WTC11 (cell line): ENCODE measurements at places on chromosomes 5 and 9.

- no peak for DNase-seq
Measured at GRCh38 chr5:144406442-144406841, 235.8 kb downstream of the KCTD16 start.

GRCh38 chr9:119240546-119240945, 128.7 kb downstream of the BRINP1 start:
- DNase-seq, result no peak

DNA sequence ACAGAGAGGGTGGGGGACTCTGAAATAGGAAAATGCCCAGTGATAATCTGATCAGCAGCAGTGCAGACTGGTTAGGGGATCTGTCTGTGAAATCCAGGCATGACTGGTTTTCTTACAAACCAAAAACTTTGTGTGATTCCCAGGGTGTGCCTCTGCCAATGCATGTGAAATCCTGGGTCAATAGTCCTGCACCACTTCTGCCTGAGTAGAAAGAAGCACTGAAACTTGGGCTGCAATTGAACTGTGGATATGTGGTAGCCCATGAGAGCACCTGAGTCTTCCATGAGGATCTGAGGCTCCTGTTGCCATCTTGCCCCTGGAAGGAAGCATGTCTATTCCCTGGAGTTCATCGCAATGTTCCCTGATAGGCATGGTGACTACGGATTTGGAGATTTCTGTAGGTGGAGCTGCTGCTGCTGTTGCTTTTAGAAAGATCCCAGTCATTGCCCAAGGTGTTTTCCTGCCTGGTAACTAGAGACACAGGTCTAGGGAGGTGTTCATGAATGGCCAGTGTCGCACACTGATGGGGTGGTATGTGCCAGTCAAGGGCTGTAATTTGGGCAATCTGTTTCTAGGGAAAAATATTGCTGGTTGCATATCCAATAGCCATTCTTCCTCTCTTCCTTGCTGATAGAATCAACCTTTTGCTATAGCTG, 146.7 kb downstream of the CARTPT start:
- no peak for DNase-seq

DNA sequence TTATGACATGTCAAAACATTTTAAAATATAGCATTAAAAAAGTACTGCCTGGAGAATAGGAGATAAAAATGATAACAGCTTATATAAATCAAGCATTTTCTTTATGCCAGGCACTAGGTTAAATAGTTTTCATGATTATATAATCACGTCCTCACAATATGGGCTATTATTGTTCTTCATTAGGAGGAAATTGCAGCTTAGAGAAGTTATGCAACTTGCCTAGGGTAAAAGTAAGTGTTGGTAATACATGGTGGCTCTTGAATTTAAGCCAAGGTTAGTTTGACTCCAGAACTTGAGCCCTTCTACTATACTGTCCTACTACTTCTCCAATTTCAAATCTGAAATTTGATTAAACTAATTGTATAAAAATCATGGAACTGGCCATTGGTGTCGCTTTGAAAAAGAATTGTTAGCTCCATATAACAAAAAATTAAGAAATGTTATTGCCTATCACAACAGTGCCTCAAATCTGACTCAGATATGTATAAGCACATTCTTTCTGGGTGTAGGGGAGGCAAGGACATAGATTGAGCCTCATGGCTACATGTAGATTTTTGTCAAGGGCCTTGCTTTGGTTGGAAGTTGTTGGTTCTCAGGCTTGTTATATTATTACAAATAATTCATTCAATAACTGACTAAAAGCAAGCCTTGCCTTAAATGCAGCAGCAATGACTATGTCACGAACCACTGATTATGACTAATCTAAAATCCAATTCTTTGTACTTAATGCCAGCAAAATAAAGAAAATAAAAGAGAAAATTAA, 223.5 kb upstream of the DAB2 start:
- no peak for DNase-seq

- DNase-seq, result peak; percentile 67
Measured at GRCh38 chr5:74639807-74640449, 600 bp downstream of the ENC1 start.

DNA sequence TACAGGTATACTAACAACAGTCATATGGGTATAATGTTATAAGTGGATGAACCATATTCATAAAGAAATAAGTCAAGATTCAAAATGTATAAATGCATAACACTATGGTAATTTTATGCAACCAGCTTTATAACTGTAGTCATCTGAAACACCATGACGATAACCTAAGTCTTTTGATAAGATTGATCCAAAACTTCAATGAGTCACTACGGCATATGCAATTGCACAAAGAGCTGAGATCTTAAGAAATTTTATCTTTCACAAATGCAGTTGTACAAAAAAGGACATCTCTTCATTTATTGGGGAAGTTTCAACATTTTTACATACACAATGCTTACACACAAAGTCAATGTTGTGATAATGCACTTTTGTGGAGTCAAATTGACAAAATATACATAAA, 20.3 kb downstream of the FAM81B start:
- DNase-seq, result no peak

DNA sequence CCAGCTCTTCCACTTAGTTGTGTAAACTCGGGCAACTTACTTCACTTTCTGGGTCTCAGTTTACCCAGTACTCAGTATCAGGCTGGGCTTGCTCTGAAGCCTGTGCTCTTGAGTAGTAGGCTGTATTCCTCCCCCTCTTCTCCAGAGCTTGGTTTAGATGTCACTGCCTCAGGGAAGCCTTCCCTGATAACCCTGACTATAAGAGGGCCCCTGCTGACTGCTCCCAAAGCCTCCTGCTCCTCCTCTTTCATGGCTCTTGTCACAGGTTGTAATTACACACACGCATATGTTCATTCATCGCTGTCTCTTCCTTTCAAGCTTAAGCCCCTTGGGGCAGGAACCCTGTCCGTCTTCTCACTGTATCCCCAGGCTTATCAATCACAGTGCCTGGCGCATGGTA, 140.2 kb downstream of the RGS3 start:
- DNase-seq, result no peak

DNA sequence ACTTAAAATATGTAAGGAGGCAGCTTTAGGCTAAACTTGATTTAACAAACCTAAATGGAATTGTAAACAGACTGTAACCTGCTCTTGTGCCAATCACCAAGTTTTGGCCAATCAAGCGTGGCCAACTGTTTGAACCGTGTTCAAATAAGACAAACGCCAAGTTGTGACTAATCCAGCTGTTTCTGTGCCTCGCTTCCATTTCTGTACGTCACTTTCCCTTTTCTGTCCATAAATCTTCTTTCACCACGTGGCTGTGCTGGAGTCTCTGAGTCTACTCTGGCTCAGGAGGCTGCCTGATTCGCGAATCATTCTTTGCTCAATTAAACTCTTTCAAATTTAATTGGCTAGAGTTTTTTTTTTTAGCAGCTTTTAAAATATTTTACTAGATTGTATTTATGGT, 71.3 kb downstream of the LIX1 start:
- DNase-seq, result no peak

DNA sequence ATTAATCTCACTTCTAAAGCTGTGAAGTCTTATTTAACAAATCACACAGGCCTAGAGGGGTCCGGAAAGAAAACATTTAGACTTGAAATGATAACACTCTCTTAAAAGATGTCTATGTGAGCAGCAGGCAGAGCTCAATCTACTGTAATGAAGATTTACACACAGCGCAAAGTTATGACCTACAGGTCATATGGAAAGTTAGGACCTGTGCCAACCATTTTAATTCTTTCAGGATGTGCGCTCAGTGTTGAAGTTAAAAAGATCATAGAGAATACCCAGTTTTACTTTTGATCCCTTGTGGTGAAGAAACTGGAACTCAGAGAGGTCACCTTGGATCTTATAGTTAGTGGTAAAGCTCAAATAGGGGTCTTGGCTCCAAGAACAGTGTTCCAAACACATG, 3.1 kb upstream of the CREBRF start:
- no peak for DNase-seq

- DNase-seq, result no peak
Measured at GRCh38 chr5:81146031-81146430, 87.1 kb upstream of the CKMT2 start.

DNA sequence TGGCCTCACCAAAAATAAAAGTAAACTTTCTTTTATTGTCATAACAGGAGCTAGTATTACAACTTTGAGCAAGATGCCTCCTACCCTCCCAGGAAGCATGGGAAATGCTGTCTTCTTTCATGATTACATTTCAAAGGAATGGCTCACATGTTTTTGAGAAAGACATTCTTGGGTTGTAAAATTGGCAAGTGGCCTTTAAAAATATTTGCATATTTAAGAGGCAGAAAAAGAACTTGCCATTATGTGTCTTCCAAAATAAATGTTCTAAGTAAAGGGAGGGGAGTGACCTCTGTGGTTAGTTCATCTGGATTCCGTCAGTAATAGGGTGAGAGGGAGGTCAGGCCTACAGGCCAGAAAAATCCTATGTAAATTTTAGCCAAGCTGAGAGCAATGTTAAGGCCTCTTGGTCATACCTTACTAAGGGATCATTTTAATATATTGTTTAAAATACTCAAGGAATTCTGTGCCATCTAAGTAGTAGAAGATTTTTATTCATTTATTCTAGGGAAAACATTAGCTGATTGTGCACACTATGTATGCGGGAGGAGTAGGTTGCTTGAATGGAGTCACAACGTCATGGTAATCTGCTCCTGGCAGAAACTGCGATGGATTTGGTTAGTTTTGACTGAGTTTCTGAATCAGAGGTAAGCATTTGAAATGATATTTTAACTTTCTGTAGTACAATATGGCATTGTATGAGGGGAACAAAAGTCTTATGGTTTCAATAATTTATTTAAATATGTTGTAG, 1485.7 kb upstream of the CDH9 start:
- no peak for DNase-seq

DNA sequence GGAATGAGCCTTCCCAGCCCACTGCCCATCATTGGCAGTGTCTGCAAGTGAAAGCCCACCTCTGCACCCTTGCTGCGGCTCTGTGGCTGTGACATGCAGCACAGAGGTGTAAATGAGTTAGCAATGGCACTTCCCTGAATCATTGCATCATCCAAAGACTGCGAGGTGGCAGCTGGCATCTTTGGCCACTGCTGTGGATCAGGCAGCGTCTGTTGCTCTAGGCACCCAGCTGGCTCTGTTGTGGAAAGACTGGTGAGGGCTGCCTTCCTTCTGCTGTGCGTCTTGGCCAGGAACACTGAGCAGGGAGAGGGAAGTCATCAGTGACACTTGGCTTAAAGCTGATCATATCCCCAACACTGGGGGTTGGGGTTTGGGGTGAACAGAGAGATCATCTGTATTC, 64.5 kb downstream of the MFAP3 start:
- DNase-seq, result no peak

DNA sequence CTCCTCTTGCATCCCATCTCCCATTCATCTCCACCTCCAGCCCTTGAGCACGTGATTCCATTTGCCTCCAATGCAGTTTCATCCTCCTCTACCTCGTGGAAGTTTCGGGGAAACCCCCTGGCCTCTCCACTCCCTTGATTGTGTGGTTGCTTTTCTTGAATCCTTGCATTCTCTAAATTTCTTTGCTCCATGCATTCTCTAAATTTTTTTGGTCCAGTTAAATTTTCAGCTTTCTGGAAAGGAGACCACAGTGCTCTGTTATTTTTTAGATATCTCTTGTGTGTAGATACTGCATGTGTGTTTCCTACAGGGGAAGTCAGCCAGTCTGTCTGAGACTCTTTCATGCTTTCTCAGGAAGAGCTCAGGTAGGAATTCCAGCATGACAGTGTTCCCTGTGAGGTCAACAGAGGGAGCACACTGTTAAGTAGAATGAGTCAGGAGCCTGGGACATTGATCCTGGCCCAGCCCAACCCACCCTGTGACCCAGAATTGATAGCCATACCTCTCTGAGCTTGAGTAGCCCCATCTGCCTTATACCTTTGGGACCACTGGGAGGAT, 52.8 kb downstream of the AMBP start:
- DNase-seq, result no peak

- DNase-seq, result no peak
Measured at GRCh38 chr5:56299212-56299611, 66.1 kb upstream of the ANKRD55 start.

DNA sequence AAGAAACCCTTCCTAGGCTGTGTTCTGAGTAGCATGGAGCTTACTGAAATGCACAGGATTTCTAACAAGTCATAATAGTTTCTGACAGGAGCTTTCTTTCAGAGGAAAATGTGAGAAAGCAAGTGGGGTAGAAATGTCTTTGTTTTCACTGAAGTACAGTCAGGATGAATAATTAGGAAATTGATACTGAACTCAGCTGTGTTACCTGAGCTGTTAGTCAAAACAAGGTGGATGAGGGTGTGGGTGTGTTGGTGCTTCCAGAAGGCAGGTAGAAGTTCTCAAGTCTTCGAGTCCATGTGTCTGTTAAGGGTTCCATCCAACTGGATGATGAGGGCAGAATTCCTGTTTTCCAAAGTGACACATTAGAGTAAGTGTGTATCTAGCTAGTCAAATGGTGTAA, 122.4 kb downstream of the BASP1 start:
- no peak for DNase-seq
